Esophagus muscularis mucosa (tissue), 4 donors: ENCODE measurements at places on chromosomes 12 and 14. TPM values are rescaled to one million over a fixed set of nuclear protein-coding genes. Genes with fewer than 3 reads are reported as not detected.

- no peak for DNase-seq
These were observed 166.1 kb upstream of the SYT10 start for GRCh38 chr12:33605757-33606156.

DNA sequence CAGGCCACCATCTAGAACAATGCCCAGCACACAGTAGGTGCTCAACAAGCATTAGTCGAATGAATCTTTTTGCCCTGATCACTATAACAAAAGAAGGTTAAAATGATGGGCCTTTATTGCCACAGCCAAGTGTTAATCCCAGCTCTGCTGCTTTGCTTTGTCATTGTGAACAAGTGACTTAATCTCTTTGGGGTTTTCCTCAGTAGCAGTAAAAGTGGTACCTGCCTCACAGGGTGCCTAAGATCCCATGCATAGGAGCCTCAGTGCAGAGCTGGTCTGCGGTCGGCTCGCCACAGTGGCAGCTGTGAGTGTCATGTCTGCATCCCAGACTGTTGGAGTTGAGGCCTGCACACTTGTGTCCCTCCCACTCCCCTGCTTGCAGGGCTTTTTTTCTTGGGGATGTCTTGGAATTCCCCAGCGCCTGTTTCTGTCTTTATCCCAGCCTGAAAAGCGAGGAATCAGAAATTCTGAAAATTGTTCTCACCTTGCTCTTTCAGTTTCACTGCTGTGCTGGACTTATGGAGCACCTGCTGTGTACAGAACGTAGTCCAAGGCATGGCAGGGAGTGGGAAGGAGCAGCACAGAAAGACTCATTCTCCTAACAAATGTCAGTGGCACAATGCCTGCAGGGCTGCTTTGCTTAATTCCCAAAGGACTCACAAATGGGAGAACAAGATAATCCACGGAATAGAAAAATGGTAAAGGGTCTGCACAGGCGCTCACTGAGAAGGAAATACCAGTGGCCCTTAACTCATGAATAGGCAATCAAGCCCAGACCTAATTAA, 90.8 kb downstream of the EML1 start:
- DNase-seq, result peak; percentile 4

- DNase-seq, result no peak
These were observed 174.8 kb downstream of the LRIG3 start for GRCh38 chr12:58745348-58746125.

DNA sequence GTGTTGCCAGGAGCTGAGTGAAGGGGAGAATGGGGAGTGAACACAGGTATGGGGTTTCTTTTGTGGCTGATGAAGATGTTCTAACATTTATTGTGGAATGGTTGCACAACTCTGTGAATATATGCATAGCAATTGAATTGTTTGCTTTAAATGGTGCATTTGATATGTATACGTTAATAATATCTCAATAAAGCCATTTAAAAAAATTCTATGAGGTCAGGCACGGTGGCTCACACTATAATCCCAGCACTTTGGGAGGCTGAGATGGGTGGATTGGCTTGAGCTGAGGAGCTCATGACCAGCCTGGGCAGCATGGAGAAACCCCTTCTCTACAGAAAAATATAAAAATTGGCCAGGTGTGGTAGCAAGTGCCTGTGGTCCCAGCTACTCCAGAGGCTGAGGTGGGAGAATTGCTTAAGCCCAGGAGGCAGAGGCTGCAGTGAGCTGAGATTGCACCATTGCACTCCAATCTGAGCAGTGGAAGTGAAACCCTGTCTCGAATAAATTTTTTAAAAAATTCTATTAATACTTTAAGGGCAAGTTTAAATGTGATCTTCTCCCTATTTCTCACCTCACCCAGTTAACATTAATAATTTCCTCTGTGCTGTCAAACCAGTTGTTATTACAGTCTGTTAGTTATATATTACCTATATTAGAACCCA, 65.3 kb downstream of the DENND5B start:
- no peak for DNase-seq

CLEC7A gene
- total RNA-seq, result 1.7 TPM

REM2 gene
- 0.42 TPM for total RNA-seq

CRADD gene
- 35.3 TPM for total RNA-seq

GRCh38 chr12:47367912-47368537, 288.3 kb upstream of the AMIGO2 start:
- no peak for DNase-seq

ESRRB gene
- 0.26 TPM for total RNA-seq

SMAGP gene
- 5.2 TPM for total RNA-seq

- no peak for DNase-seq
These were observed 17.6 kb upstream of the TBC1D30 start for GRCh38 chr12:64806593-64807460.

DNA sequence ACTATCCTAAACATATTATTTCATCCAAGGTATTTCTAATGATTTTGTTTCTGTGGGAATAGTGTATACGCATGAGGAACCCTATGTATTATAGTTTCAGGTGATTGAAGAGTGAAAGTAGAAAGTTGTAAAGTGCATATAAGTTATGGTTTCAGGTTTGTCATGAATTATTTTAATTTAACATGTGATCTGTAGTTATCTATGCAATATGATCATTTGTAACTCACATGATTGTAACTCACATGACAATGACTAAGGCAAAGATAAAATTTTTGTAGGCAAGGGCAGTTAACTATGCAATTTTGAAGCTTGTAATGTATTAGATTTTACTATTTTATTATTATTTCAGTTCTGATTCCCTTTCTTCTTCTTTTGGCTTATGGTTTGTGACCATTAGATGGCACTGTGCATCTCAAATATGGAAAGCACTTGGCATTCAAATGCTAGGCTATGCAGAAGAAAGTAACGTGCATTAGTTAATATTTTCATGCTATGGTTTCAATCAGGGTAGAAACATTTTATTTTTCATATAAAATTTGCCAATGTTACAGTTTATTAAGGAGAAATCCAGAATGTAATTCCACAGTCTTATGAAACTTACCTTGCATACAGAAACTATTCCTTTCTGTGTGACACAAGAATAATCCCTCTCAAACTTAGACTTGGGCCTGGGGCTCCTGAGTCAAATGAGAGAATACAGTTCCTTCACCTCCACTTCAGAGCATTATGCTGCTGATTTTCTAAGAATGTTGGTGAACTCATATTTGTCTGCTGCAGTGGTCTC, 15.8 kb upstream of the TMEM30B start:
- DNase-seq, result peak; percentile 4

DENND5B gene
- 15.7 TPM for total RNA-seq

LRRC43 gene
- 0.99 TPM for total RNA-seq
